ENCODE measurements at places on chromosomes 5 and 9. TPM values are rescaled to one million over a fixed set of nuclear protein-coding genes. Genes with fewer than 3 reads are reported as not detected.

SPARC gene
- total RNA-seq, result 767 TPM

CA9 gene
- 1.0 TPM for total RNA-seq

SLC6A19 gene
- not detected for total RNA-seq

TRIO gene
- total RNA-seq, result 56.9 TPM

GCNT1 gene
- 4.1 TPM for total RNA-seq

ACTBL2 gene
- total RNA-seq, result not detected

TRIM41 gene
- 20.8 TPM for total RNA-seq

FOXD4 gene
- 0.19 TPM for total RNA-seq

PDE4D gene
- total RNA-seq, result 104 TPM

GRAMD2B gene
- total RNA-seq, result 31.6 TPM

CDC23 gene
- 17.9 TPM for total RNA-seq

TMOD1 gene
- total RNA-seq, result 177 TPM

TAF11L8 gene
- not detected for total RNA-seq

KIF4B gene
- total RNA-seq, result not detected

MVB12B gene
- total RNA-seq, result 12.3 TPM

SLC34A1 gene
- total RNA-seq, result not detected

BSPRY gene
- total RNA-seq, result 2.0 TPM

RAB3C gene
- total RNA-seq, result 0.53 TPM

F12 gene
- total RNA-seq, result 0.29 TPM

CDC20B gene
- total RNA-seq, result not detected

SMIM33 gene
- total RNA-seq, result not detected

DNA sequence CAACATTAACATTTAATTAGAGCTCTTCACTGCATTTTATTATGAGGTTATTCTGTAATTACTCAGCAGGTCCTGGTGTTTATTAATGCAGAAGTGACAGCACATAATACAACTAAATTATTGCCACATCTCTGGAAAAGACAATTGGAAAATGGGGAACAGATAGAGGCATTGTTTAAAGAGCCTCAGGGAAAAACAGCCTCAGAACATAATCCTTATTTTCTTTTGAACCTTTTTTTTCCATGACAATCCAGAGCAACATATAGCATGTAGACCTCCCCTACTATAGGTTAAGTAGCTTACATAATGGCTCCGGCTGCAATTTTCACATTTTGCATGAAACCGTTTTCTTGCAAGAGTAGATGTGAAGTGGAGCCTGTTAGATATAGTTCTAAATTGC lies 87.2 kb downstream of the RMI1 start:
- no peak for DNase-seq

GRCh38 chr5:91345461-91345860 lies 37.7 kb downstream of the ARRDC3 start:
- DNase-seq, result no peak

GRCh38 chr9:114706711-114707110 lies 24.7 kb upstream of the TEX48 start:
- DNase-seq, result no peak

- DNase-seq, result no peak
These were observed 37.9 kb downstream of the SLC27A6 start for GRCh38 chr5:129003232-129003631.

DNA sequence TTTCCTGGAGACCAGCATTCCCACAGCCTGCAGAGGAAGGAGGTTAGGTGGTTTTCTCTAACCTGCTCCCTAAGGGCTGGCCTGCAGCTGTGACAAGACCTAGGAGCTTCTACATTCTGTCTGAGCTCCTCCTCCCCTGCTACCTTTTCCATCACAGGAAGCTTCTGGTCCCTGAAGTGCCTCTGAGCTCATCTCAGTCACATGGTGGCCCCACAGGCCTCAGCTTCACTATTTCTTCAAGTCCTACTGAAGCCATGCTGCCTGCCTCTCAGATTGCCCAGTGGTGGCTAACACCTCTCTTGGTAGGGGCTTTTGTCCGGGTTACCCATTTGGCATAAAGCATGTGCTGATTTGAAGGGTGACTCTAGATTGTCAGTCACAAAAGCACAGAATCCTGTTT lies 259.4 kb downstream of the CRB2 start:
- no peak for DNase-seq

- DNase-seq, result no peak
These were observed 70.7 kb downstream of the CSNK1G3 start for GRCh38 chr5:123582550-123583285.

GRCh38 chr9:135216791-135217441 lies 129.4 kb downstream of the OLFM1 start:
- DNase-seq, result peak; percentile 78

GRCh38 chr9:73152953-73153352 lies 1.3 kb downstream of the ANXA1 start:
- DNase-seq, result no peak

GRCh38 chr9:14530366-14530765 lies 162.9 kb downstream of the ZDHHC21 start:
- no peak for DNase-seq

- peak; percentile 61 for DNase-seq
These were observed 348.5 kb downstream of the BNC2 start for GRCh38 chr9:16521868-16522411.

GRCh38 chr5:2096887-2097505 lies 214.3 kb upstream of the IRX4 start:
- DNase-seq, result no peak

DNA sequence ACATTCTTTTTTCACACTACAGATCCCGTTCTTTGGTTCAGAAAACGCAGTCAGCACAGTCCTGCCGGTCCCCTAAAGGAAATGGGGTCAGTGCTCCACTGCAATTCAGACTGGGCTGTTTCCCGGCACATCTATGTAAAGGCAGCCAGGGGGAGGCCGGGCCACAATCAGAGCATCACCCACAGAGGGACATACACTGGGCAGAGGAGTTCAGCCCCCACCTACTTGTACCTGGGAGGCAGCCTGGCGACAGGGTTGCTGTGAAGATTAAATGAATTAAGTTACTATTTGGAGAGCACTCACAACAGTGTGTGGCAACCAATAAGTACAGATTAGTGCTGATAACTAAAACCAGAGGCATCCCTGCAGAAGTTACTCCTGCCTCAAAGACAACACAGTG lies 4.5 kb downstream of the PTPN3 start:
- DNase-seq, result no peak

- no peak for DNase-seq
These were observed 14.4 kb upstream of the ABLIM3 start for GRCh38 chr5:149126906-149127305.

DNA sequence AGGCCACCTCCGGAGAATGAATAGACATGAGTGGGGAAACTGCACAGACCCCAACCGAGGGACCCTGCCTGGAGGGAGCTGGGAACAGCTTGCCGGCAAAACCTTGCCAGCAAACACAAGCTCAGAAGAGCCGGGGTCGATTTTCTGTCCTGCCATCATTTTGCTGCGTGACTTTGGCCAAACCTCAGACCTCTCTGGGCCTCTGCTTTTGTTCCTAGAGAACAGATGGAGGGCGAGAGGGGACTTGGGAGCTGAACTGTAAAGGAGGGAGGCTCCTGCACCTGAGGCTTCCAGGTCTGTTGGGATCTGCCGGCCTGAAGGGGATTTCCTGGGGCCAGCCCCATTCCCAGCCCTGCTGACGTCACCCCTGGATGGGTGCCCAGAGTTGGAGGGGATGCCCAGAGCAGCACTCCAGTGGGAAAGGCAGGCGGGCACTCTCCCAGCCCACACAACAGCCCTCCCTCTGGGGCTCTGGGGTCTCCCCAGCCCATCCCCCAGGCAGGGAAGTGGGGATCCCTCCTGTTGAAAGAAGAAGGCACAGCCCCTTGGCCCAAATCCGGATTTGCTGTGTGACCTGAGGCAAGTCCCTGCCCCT lies 40.4 kb upstream of the SYNPO start:
- DNase-seq, result peak; percentile 95

DNA sequence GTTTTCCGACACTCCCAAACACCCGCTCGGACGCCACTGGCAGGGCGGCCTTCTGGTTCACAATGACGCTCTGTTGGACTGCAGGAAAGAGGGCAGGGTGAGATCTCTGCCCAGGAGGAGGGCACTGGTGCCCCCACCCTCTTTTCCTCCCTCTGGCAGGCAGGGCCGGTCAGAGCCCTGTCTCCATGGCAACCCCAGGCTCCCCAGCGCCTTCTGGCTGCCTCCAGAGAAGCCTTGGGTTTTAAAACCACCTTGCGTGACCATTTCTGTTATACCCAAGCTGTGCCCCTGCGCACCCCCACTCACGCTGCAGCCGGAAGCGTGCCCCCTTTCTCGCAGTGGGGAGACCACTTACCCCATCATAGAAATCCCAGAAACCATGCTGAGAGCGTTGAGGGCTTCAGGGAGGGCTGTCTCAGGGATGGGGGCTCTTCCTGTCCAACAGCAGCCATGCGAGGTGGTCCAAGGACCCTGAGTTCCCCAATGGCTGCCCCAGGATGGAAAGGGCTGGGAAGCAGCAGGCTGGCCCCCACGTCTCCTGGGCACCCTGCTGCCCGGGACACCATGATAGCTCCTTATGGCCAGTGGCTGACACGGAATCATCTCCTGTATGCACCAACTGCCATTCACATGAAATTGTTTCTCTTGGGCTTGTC lies 7.3 kb downstream of the C9orf50 start:
- peak; percentile 36 for DNase-seq

DNA sequence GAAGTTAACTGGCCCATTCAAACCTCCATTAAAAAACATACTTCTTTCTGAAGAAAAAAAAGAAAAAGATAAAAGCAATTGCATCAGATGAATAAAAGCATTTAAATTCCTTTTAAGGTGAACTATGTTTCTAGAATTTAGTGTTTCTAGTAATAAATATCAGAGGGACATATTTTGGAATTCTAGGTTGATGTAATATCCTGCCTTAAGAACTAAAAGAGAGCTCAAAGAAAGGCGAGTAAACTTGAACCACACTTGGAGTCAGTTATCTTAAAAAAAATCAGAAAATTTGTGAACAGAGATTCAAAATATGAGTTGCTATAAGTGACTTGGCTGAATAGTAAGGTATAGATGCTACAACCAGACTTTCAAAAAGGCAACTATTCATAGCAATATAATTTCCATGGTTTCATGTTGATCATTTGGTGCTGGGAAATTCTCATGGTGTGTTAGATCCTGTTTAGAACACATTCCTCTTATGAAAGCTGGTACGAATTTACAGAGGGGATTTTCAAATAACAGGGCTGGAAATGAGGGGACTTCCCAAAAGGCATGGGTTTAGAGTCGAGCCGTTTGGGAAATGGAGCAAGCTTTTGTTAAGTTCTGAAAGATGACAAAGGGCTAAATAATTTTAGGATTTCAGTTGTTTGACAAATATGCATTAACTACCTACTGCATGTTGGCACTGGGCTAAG lies 37.6 kb upstream of the RAI14 start:
- DNase-seq, result no peak

GRCh38 chr5:18802336-18802735 lies 1168.1 kb downstream of the TAF11L14 start:
- DNase-seq, result no peak

GRCh38 chr5:31990081-31990650 lies 184.0 kb downstream of the GOLPH3 start:
- DNase-seq, result no peak

GRCh38 chr9:98086461-98086860 lies 29.9 kb downstream of the NANS start:
- no peak for DNase-seq

DNA sequence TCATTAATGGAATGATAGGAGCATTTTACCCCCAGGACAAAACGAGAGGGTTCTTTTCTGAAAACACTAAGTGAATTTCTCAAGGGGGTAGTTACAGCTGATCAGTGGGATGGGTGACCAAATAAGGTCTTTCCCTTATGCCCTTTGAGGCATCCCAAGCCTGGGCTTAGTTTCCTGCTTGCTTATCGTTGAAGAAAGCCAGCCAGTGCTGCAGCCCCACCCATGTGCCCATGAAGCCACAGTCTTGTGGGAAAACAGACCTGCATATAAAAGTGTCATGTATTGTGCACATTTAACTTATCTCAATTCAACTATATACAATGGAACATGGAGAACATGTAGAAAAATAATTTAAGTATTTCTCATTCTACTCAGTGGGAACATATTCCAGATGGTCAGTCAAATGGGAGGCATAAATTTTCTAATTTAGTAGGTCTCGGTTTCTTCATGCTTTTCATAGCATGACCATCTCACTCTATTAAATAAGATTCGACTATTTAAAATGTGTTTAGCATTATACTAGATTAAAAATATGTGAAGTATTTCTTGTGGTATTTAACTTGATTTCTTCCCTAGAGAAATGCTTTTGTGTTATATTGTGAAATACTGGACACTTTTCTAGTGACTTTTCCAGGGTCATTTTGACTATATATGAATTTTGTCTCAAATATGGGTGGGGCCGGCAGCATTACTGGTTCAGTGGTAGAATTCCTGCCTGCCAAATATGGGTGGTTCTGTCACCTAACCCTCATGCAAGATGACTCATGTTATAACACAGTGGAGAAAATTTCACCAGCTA lies 189.7 kb upstream of the SGCD start:
- no peak for DNase-seq

DNA sequence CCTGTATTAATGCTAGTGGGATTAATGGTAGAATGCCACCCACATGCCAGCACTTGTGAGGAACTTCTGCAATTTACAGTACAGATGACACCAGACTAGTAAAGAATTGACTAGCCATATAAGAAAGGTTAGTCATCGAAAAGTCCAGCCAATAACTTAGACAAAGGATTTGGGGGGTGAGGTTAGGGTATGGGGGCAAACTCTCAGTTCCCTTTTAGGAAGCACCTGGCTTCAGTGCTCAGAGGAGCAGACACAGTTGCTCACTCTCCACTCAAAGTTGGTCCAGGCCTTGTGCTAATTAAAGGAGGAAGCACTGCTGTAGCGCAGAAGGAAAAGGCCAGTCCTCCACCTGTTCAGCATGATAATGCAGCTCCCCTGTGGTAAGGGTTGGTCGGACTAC lies 25.2 kb downstream of the TGFBR1 start:
- DNase-seq, result no peak

- no peak for DNase-seq
These were observed 1104.4 kb upstream of the SEMA6A start for GRCh38 chr5:117679046-117679445.

- no peak for DNase-seq
These were observed 11.0 kb upstream of the IFNA1 start for GRCh38 chr9:21429191-21429590.

DNA sequence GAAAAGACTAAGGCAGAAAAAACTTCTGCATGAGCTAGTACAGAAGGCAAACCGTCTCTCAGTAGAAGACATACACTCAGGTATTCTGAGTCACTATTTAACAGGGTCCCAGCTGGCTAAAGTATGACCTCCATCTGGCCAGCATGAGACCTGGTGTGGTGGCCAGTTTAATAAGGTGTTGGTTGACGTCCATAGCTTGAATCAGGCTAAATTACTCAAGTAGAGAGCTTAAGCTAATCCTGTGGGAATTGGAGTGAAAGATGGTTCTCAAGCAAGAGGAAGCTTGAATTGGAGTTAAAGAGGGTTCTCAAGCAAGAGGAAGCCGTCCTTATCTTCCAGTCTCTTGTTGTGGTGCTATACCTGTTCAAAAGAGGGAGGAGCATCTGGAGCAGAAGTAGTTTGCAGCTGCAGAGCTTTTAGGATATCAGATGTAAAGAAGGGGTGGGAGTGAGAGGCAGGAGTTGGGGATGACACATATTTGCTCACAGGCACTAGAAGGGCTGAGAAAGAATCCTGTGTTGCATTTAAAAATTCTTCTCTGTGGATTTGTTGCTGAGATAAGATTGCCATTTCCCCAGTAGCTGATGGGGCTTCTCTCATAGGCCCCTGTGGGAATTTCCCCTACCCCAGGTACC lies 136.1 kb upstream of the RUSC2 start:
- DNase-seq, result no peak
